NCI-H187 treated with DMSO at 0.1 percent for 48 hours (cell line): ENCODE measurements at places on chromosomes 6 and 20.

- DNase-seq: no peak
These were observed 8.9 kb downstream of the NT5E start for GRCh38 chr6:85458782-85459181.

- no peak for DNase-seq
These were observed 166.7 kb downstream of the TTLL2 start for GRCh38 chr6:167491438-167492099.

- DNase-seq: no peak
These were observed 130.5 kb downstream of the VEGFA start for GRCh38 chr6:43900560-43900915.

DNA sequence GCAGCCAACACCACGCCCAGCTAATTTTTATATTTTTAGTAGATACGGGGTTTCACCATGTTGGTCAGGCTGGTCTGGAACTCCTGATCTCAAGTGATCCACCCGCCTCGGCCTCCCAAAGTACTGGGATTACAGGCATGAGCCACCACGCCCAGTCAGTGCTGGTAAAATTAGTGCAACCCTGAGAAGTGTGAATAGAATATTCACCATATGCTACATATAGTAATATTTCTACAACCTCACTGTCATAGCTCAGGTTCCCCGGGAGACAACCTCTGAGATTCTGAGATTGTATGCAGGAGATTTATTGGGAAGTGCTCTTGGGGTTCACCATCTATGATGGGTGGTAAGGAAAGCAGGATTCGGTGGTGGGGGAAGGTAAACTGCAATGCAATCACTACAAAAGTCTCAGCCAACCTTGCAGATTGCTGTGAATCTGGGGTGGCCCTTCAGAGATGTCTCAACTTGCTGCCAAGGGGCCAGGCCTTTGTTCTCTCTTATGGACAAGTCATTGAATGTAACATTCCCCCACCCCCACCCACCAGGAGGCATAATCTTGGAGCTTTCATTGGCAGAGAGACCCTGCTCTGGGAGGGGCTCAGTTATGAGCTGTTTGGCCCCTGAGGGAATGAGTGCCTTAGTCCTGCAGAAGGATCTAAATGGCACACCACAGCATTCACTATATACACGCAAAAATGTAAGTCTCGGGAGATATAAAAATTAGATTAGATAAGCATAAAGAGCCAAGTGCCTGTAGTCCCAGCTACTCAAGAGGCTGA, 34.0 kb upstream of the SEC63 start:
- no peak for DNase-seq

DNA sequence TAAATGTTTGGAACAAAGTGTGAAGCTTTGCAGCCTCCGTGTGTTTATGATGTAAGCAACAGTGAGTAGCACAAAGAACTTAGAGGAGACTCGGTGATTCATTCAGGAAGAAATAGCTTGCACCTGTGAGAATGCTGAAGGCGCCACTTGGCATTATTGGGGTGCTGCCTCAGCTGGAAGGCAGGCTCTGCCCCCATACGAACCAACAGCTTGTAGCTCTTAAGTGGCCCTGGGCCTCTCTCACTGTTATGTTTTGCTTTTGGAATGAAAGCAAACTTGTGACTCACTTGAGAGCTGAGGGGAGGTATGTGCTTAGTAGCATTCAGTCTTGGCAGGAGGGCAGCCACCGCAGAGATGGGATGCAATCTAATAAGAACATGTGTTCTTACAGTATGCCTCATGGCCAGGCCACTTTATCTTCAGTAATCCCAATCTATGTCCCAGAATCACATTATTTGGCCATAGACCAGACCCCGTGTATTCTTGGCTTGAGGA, 310.7 kb downstream of the EYA4 start:
- no peak for DNase-seq

- no peak for DNase-seq
These were observed 38.0 kb upstream of the GMPR start for GRCh38 chr6:16200321-16200883.

DNA sequence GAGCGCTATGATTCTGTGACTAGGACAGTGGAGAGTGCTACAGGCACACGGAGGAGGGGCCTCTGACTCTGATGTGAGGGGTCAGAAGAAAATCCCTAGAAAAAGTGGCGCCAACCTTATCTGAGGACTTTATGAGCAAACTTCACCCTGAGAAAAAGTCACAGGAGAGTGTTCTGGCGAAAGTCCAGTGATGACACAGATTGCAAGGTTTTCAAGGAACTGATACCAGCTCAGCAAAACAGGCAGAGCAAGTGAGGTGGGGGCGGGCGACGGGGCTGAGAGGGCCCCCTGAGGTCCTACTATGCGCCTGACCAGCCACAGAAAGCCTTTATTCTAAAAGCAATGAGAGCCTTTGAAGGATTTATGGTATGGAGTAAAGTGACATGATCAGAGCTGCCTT, 73.3 kb downstream of the SLC22A23 start:
- DNase-seq: no peak

DNA sequence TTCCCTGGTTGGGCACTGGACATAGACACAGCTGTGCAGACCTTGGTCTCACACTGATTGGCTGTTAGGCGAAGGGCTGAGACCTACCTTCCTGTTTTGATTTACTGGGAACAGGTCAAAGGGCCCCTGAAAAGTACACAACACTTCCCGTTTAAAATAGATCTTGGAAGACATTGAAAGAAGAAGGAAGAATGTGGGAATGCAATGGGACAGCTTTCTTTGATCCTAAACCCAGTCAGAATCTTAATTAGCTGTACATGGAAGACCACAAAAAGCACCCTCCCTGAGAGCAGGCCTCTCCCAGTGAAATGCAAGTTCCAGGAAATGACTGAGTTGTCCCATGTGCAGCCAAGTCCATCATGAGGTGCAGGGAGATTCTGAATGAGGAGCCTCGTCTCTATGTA, 83.6 kb upstream of the EXOC2 start:
- no peak for DNase-seq

DNA sequence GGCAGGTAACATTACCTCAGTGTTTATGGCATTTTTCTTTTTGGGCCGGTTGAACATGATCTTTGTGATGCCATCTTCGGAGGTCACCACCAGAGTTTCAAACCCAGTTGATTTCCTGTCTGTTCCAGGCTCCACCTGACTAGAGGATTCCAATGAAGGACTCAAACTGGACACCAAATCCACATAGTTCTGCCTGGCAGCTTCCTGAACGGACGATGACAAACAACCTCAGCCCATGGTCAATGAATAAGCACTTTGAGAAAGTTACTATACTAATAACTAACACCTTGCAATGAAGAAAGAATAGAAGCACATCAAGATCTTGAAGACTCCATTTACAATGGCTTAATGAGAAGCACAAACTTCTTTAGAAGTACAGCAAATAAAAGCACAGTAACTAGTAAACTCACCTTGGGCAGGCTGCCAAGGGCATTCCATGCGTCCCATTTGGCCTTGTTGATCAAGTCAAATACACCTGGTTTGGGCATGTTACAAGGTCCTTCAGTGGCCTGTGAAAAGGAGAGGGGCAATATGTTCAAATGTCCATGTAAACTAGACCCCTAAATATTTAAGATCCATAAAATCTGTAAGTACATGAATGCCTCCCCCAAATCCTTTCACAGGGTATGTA, 4.9 kb downstream of the ECI2 start:
- DNase-seq: no peak

DNA sequence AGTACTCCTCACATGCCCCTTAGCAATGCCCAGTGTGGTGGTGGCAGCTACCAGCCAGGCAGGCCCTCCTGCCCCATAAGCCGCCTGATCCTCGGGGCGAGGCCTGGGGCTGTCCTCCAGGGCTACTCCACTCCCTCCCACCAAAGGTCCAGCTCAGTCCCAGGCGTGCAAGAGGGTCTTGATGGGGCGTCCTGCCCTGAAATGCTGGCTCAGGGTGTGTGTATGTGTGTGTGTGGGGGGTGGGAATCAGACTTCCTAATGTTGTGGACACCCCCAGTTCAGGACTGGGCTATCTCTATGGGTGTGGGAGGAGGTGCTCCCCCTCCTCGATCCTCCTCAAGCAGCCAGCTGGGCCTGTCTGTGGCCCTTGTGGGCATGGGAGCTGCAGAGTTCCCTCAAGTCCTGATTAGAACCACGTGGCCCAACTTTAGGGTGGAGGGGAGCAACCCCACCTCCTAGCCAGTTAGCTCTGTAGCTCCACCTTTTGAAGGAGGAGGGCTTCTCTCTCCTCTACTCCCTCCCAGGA, 7.5 kb downstream of the HSPA12B start:
- no peak for DNase-seq

GRCh38 chr6:35474942-35475570, 6.9 kb downstream of the RPL10A start:
- no peak for DNase-seq

GRCh38 chr6:125169058-125169457, 15.5 kb downstream of the TPD52L1 start:
- no peak for DNase-seq

GRCh38 chr20:4247261-4247660, 231.9 kb upstream of the RNF24 start:
- DNase-seq: no peak

DNA sequence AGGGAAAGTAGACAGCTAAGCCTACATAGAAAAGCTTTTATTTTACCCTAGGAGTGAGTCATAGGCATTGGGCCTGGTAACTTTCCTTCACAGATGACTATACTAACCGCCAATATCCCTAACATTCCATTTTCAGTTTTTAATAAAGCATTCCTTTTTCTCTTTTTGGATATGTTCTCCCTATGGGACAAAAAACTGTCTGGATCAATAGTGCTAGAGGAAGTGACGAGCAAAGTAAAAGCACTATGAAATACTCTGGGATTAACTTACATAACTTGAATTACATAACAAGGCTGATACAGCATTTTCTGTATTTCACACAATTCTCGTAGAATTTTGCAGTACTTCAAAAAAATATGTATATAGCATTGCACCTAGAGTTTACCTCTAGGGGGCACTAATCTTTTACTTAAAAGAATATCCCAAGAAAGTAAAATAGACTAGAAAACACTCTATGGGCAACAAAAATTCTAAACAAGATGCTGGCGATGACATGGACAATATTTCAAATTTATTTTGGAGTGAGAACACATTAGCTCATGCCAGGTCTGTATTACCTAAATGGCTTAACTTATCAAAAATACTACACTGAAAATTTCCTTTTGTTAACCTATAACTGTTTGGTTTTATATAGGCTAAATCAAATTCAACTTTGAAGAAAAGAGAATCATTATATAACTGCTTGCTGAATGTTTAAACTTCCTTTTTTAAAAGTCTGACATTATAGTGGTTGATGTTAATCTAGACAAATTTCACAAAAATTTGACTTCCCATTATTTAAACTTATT, 66.3 kb upstream of the DST start:
- DNase-seq: no peak
